ENCODE measurements at places on chromosomes 1 and 21. TPM values are rescaled to one million over a fixed set of nuclear protein-coding genes. Genes with fewer than 3 reads are reported as not detected.

The BATF3 gene
- total RNA-seq, result 2.8 TPM

The FOXD3 gene
- 0.68 TPM for total RNA-seq

The TSPEAR gene
- total RNA-seq, result not detected

The KRTAP11-1 gene
- not detected for total RNA-seq

The MROH7 gene
- total RNA-seq, result 16.1 TPM

The RGS1 gene
- 56.4 TPM for total RNA-seq

The TMPRSS15 gene
- not detected for total RNA-seq

The C1orf94 gene
- total RNA-seq, result not detected

The PADI1 gene
- total RNA-seq, result 0.14 TPM

The PIP5K1A gene
- total RNA-seq, result 46.7 TPM

The EDARADD gene
- not detected for total RNA-seq

The KRTAP19-3 gene
- not detected for total RNA-seq

The HSPG2 gene
- total RNA-seq, result 343 TPM

The TDRD5 gene
- not detected for total RNA-seq

GRCh38 chr1:230174041-230174440 lies 107.0 kb downstream of the GALNT2 start:
- DNase-seq, result no peak
- no peaks in the 10 kb centered on the region for H3K27me3 ChIP-seq
- peaks cover 4% of the 10 kb centered on the region for H3K4me1 ChIP-seq
- no peak overlapping the region for H3K4me3 ChIP-seq

GRCh38 chr1:6281511-6282402 lies 20.9 kb upstream of the GPR153 start:
- peak overlapping the region; percentile 49 for H3K27ac ChIP-seq
- no peaks in the 10 kb centered on the region for H3K36me3 ChIP-seq
- no peak overlapping the region for H3K4me3 ChIP-seq
- peak; percentile 79 for DNase-seq
- H3K4me1 ChIP-seq, result peaks cover 11% of the 10 kb centered on the region
- no peaks in the 10 kb centered on the region for H3K27me3 ChIP-seq

DNA sequence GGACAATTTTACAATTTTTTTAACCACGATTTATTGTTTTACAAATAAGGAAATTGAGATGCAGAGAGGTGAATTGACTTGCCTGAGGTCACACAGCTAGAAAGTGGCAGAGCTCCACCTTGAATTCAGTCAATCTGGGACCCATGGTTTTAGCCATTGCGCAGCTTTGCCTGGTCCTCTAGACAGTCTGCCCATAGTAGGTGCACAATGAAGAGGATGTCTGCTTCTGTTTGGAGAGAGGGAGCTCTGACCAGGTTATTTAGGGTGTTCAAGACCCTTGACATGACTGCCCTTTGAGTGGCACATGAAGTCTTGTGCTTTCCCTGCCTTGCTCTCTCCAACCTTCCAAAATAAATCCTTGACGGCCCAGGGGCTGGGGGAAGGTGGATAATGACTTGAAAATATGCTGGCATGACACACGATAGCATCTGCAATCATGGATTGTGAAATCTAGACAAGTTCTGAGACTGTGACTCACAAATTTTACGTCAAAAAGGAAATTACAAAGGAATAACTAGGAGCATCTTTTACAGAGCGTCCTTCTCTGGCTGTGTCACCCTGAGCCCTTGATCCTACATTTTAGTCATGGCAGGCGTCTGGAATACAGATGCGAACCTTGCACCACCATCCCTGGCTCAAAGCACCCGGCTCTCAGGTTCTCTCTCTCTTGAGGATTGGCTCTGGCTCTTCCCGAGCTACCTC lies 26.2 kb upstream of the ID3 start:
- no peak overlapping the region for H3K27ac ChIP-seq
- no peak overlapping the region for H3K4me3 ChIP-seq
- no peaks in the 10 kb centered on the region for H3K36me3 ChIP-seq
- no peak for DNase-seq
- H3K4me1 ChIP-seq, result no peaks in the 10 kb centered on the region
- no peaks in the 10 kb centered on the region for H3K27me3 ChIP-seq

GRCh38 chr1:90318431-90318830 lies 323.5 kb downstream of the ZNF326 start:
- no peaks in the 10 kb centered on the region for H3K4me1 ChIP-seq
- H3K27me3 ChIP-seq, result no peaks in the 10 kb centered on the region
- H3K4me3 ChIP-seq, result no peak overlapping the region

DNA sequence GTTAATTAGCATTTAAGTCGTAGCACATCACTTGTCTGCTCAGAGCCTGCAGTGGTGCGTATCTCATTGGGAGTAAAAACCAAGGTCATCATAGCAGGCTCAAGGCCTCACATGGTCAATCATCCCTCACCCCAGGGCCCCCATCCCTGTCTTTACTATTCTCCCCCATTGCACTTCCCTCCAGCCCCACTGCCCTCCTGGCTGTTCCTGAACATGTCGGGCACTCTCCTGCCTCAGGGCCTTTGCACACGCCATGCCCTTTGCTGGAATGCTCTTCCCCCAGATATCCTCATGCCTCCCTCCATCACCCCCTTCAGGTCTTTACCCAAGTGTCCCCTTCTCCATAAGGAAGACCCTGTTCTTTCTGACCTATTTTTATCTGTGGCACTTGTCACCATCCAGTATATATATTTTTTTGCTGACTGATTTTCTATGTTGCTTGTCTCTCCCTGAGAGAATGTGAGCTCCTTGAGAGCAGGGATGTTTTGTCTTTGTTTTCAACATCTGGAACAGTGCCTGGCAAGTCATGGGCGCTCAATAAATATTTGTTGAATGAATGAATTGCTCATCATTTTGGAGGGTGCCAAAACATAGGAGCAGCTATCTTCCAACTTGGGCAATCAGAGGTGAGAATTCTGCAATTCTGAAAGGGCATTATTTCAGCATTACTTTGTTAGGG lies 74.1 kb upstream of the POU3F1 start:
- H3K36me3 ChIP-seq, result no peaks in the 10 kb centered on the region
- no peak overlapping the region for H3K27ac ChIP-seq
- no peaks in the 10 kb centered on the region for H3K27me3 ChIP-seq
- no peak for DNase-seq

DNA sequence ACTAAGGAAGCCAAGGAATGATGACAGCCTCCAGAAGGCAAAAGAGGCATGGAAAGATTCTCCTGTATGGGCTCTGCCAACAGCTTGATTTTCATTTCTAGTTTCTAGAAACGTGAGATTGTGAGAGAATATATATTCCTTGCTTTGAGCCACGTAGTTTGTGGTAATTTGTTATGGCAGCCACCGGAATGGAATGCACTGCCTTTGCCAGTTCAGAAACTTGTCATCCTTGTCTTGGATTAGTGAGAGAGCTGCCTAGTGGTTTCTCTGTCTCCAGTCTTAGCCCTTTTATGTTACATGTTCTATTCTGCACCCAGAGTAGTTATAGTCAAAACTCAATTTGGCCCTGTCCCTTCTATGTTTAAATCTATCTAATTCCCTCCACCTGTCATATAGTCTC lies 216.0 kb upstream of the PTGFR start:
- no peaks in the 10 kb centered on the region for H3K4me1 ChIP-seq
- no peak overlapping the region for H3K27ac ChIP-seq
- no peak for DNase-seq
- no peaks in the 10 kb centered on the region for H3K27me3 ChIP-seq

DNA sequence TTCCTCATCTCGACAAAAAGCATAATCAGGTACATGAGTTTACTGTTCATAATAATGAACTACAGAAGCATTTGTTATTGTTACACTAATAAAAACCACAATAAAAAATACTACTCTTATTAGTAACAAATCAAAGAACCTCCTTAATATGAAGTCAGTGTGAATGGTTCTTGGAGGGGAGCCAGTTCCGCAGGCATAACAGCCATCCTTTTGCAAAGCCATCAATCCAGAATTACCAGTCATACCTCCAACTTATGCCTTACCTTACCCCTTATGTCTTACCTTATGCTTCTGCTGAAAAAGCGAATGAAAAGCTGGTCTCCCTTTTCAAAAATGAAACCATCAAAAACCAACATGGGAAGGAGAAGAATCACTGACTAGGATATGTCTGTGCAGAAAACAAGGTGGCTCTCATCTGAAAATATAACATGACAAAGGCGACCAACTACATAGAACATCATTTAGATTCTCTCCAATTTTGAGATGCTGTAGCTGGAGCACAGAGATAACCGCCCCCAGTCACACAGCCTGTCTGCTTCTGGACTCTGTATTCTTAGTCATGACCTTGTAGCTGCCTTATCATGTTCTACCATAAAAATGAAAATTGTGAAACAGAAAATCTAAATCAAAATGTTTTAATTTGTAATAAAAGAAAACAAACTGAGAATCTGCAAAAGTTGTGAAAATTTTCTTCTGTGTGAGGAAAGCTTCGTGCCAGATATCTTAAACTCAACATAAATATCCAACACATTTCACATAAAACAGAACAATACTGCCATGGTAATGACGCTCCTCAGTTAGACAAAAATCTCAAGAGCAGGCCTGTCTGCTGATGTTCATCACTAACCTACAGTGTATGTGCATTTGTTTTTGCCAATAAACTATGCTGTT lies 438.2 kb downstream of the SMYD3 start:
- no peaks in the 10 kb centered on the region for H3K27me3 ChIP-seq
- no peaks in the 10 kb centered on the region for H3K36me3 ChIP-seq
- H3K27ac ChIP-seq, result no peak overlapping the region
- H3K4me3 ChIP-seq, result no peak overlapping the region

- no peak overlapping the region for H3K27ac ChIP-seq
- no peak for DNase-seq
- no peaks in the 10 kb centered on the region for H3K36me3 ChIP-seq
Observed at GRCh38 chr1:95903060-95903459, 669.0 kb downstream of the RWDD3 start.

DNA sequence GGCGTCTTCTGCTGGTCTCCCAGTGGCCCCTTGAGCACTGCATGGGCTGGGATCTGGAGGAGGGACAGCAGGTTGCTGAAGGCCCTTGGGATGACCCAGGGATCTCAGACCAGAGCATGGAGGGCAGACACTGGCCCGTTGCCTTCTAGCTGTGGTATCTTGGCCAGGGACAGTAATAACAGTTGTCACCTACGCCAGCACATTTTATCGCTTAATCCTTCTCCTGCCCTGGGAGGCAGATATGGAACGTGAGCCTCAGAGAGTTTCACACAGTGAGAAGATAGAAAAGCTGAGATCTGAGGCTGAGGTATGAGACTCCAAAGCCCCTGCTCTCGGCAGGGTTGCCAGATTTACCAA lies 40.1 kb upstream of the RD3 start:
- no peaks in the 10 kb centered on the region for H3K36me3 ChIP-seq
- DNase-seq, result no peak
- H3K27ac ChIP-seq, result no peak overlapping the region
- H3K4me1 ChIP-seq, result no peaks in the 10 kb centered on the region

GRCh38 chr1:14694589-14694988 lies 96.1 kb downstream of the KAZN start:
- no peak overlapping the region for H3K4me3 ChIP-seq
- H3K36me3 ChIP-seq, result no peaks in the 10 kb centered on the region
- no peak for DNase-seq
- H3K27me3 ChIP-seq, result no peaks in the 10 kb centered on the region

DNA sequence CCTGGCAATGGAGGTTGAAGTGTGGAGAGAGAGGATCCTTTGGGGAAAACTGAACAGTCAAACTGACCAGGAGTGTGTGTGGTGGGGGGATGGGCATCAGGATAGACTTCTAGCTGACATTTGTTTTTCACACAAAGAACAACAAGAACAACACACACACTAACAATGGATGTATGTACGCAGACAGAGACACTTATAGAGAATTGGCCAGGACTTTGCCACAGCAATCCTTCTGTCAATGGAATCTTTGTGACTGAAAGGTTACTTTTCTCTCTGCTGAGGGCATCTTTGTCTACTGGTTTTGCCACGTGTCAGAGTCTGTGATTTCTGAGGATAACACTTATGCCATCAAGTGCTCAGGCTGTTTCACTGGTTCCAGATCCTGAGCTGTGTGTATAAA lies 12.4 kb upstream of the FCGR2A start:
- H3K27me3 ChIP-seq, result peaks cover 55% of the 10 kb centered on the region
- H3K36me3 ChIP-seq, result no peaks in the 10 kb centered on the region
- no peak overlapping the region for H3K4me3 ChIP-seq
- no peak overlapping the region for H3K27ac ChIP-seq

- H3K27ac ChIP-seq, result peak overlapping the region; percentile 9
- peaks cover 15% of the 10 kb centered on the region for H3K4me1 ChIP-seq
- H3K27me3 ChIP-seq, result no peaks in the 10 kb centered on the region
- H3K36me3 ChIP-seq, result no peaks in the 10 kb centered on the region
- DNase-seq, result no peak
Observed at GRCh38 chr1:32767641-32768040, 49.5 kb downstream of the YARS1 start.

DNA sequence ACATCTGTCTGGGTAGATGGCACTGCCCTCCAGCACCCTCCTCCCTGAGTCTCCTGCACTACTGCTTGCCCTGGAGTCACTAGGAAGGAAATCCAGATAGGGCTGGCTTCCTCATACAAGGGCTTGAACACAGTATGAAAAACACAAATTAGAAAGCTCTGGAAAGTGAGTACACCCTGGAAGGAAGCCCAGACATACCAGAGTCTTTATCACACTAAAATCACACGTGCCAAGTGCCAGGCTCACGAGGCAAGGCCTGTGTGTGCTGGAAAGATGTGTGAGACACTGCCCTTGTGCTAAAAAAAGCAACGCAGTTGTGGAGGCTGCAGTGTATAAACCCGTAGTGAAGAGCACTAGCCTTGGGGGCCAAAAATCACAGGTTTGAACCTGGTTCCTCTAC lies 28.3 kb upstream of the S100A7 start:
- no peak overlapping the region for H3K4me3 ChIP-seq
- no peaks in the 10 kb centered on the region for H3K27me3 ChIP-seq
- H3K4me1 ChIP-seq, result peaks cover 6% of the 10 kb centered on the region

- no peaks in the 10 kb centered on the region for H3K4me1 ChIP-seq
- H3K36me3 ChIP-seq, result no peaks in the 10 kb centered on the region
- no peak overlapping the region for H3K27ac ChIP-seq
- no peaks in the 10 kb centered on the region for H3K27me3 ChIP-seq
Observed at GRCh38 chr21:45599146-45599581, 44.4 kb upstream of the PCBP3 start.

DNA sequence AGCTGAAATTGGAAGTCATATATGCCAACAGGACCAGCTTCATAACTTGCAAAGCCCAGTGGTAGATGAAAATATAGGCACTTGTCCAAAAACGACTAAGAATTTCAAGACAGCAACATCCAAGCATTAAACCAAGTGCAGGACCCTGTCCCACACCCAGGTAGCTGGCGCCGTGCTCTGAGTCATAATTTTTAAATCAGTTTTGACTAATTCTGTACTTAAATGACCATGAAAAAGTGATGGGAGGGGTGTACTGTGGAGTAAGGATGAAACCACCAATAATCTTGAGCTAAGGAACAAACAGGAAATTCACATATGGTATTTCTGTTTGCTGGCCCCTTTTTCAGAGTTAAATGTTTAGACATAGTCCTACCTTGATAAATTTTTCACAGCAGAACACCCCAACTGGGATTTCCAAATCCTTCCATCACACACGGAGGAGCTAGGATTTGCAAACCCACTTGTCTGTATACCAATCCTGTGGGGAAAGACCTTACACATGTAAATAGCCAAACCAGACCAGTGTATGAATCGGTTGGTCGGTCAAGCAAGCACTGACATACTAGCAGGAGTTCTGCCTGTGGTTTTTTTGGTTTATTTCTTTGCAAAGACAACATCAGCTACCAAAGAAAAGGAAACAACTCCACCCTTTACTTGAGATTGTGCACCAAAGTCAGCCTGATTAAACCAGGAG lies 235.7 kb upstream of the RAB4A start:
- H3K36me3 ChIP-seq, result no peaks in the 10 kb centered on the region
- DNase-seq, result no peak
- H3K27ac ChIP-seq, result no peak overlapping the region

- peak; percentile 52 for DNase-seq
- H3K4me3 ChIP-seq, result no peak overlapping the region
Observed at GRCh38 chr21:35840197-35840799, 220.0 kb downstream of the SETD4 start.

Measured in transverse colon (tissue), 4 donors.